ENCODE measurements at places on chromosomes 2 and 18.

DNA sequence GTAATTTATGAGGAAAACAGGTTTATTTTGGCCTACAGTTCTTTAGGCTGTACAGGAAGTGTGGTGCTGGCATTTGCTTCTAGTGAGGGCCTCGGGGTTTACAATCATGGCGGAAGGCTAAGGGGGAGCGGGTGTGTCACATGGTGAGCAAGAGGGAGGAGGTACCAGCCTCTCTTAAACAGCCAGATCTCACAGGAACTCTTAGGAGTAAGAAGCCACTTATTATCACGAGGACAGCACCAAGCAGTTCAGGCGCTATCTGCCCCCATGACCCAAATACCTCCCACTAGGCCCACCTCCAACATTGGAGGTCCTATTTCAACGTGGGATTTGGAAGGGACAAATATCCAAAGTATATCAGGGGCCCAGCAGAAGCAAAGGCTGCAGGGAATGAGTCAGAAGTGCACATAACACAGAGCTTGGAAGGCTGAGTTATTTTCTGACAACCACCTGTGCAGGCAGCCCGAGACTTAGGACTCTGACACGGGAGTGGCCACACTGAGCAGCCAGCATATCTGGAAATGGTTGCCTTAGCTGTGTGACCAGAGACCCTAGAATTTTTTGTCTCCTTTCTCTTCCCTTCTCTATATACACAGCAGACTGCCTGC, 170.9 kb downstream of the PRPF40A start:
- no peak for DNase-seq

DNA sequence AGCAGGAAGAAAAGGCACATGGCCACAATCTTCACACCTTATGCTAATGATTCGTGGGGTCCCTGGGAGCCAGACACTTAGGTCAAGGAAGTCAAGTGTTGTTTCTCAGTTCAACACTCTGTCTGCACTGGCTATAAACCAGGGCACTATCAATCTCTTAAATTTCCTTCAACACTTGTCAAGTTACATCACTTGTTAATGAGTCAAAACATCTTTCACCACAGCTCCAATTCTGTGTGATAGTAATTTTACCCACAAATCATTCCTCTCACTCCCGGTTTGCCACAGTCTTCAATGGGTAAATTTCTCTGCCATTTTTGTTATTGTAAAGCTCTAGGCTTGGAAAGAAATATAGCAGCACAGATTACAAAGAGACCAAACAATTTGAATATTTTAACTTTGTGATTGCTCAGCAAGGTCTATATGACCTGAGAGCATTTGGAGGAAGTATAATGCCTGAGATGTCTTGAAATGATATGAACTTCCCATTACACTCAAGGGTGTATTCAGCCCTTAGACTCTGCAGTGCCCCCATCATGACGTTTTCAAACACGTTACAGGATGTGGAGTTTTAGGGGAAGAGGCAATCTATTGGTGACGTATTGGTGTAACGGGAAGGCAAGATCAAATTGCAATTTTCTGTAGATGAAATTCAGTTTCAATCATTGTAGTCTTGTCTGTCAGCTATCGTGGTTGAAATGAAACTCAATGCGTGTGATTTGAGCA, 78.7 kb downstream of the ICOS start:
- no peak for DNase-seq

DNA sequence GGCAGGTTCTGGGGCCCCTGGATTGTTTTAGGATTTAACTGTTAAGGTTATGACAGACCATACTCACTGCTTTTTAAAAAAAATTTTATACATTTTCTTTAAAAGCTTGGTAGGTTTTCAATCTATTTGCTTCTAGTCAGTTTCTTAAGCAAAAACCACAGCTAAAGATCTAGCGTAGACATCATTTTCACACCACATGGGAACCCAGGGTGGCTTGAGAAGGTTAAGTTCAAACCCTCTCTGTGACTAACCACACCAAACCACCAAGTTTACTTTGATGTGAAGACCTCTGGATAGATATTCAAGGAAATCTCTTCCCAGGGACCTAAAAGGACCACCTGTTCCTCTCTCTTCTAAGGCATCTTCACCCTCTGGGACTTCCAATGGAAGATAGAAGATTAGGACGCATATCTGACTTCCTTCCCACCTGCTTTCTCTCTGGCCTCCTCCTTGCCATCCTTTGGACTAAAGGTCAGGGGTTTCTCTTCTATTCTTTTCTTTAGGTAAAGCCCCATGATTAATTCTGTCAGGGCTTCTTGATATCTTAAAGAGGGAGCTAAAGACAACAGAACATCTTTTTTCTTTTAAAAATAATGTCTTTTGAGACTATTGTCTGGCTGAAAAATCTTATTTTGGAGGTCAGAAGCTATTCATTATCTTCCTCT, 32.3 kb downstream of the FOSL2 start:
- DNase-seq: no peak

DNA sequence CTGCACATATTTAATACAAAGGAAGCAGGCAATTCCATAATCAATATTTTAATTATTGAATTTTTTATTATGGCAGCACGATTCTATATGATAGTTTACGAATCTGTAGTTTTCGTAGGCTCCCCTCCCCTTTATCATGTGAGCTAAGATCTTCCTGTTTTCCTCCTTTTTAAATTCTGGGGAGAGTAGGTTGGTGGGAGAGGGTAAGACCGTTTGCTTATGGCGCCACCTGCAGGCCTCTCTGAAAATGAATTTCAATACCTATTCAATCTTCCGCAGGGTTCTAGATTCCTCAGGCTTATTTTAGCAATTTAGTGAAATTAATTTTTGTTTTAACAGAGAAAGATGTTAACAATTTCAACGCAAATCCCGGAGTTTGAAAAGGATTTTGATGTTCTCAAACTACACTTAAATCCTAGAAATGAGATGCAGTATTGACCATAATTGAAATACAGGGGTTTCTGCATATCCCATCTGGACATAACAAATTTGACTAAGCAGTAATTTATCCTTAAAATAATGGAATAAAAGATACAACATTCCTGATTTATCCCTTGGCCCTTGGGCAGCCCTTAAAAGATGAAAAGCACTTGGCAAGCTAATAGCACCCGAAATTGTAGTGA, 12.8 kb upstream of the GBX2 start:
- peak; percentile 3 for DNase-seq

DNA sequence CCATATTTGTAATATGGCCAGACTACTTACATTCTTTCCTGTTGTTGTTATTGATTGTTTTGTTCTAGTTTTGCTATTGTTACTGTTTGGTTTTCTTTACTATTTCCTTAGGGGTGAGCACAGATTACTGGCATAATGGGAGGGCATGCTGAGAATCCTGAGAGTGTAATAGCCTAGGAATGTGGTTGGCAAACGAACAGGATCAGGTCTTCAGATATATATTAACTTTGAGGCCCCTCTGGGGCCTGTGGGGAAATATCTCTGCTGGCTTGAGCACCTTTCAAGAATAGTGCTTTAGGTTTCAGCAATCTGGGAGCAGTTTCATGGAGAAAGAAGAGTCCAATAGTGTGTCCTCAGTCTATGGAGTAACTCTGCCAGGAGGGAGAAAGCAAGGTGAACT, 144.4 kb downstream of the THSD7B start:
- no peak for DNase-seq

DNA sequence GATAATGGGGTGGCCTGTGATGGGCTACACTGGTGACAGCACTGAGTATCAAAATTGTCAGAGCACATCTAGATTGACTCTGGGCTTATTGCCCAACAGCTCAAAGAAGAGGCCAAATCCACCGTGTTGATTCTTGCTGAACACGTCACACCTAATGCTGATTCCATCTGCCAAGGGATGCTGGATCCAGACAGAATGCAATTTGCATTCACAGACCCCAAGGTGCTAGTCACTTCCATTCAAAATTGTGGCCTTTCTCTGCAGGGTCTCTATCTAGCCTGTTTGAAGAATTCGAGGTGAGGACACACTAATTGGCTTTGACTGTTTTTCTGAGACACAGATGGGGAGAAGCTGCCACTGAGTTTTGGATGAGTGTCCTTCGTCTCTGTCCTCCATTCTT, 13.5 kb upstream of the GPR39 start:
- no peak for DNase-seq

DNA sequence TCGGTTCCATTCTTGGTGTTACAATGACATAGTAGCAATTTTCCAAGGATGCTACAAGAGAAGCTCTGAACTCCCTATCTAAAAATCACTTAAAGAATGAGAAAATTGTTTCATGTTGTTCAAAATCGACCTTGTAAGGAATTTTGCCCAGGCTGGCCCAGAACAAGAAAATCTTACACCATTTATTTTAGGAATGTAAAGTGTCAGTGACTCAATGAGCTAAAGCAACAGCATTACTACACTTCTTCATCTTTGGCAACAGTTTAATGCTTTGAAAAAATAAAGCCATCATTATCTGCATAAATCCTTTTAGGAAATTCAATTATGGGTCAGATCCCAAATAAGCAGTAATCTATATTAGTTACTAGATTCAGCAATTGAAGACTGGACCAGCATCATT, 38.6 kb downstream of the SLC25A12 start:
- DNase-seq: no peak

GRCh38 chr2:18149660-18150246, 271.3 kb downstream of the KCNS3 start:
- no peak for DNase-seq

DNA sequence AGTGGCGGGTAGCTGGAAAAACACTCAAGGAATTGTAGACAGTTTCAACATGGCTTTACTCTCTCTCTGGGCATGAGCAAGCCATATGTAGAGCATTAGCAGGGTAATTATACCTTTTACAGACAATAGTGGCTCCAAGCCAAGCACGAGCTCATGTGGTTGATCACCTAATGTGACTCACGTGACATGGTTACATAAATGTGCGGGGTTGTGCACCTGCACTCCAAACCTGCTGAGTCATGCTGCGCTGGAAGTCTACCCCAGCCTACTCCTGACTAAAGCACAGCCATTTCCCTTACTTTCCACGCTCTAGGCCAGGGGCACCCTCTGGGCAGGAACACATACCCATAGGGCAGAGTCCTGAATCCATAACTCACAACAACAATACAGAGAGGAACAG, 232.8 kb downstream of the MBD5 start:
- DNase-seq: no peak

DNA sequence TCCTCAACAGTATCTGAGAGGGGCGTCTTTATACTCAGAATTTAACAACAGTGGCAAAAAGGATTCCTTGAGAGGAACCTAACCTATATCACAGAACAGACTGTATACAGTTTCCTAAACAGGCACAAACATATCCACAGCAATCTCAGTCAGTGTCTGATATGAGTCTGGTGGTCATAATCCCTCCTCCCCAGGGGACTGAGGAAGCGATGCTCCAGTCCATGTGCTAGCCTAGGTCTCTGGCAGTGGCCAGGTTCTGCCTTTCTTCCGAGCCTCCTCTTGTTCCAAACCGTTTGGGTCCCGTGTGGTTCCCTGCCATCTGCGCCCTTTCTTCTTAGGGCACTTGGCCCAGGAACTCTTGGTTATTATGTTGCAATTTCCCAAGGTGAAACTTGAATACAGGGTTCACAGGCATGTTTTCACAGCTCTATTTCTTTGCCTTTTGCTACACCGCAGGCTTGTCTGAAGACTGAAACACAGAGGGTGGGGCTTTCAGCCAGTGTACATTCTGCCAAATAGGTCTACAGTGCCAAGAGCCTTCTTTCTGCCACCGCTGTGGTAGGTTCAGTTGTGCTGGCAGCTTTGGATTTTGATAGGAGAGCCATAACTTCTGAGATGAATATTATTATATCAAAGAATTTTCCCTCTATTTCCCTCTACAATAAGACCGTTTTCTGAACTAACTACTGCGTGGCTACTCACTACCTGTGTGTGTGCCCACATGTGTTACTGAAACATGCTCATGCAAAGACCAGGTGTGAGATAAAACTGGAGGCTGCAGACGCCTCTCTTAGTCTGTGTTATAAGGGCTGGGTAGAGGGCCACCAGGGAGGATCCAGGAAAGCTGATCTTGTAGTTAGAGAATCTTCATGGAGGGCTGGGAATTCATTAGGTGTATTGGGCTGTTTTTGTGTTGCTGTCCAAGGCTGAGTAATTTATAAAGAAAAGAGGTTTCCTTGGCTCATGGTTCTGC, 75.0 kb upstream of the HAAO start:
- no peak for DNase-seq

- no peak for DNase-seq
Measured at GRCh38 chr2:156340804-156341451, 8.4 kb upstream of the NR4A2 start.

GRCh38 chr2:138779781-138780445, at the start of gene NXPH2:
NXPH2 (minus strand) TSS chr2:138780390; CDS start chr2:138780241, 149 bp downstream.
- DNase-seq: no peak

GRCh38 chr2:29110916-29111535, 4.2 kb upstream of the CLIP4 start:
- DNase-seq: no peak

DNA sequence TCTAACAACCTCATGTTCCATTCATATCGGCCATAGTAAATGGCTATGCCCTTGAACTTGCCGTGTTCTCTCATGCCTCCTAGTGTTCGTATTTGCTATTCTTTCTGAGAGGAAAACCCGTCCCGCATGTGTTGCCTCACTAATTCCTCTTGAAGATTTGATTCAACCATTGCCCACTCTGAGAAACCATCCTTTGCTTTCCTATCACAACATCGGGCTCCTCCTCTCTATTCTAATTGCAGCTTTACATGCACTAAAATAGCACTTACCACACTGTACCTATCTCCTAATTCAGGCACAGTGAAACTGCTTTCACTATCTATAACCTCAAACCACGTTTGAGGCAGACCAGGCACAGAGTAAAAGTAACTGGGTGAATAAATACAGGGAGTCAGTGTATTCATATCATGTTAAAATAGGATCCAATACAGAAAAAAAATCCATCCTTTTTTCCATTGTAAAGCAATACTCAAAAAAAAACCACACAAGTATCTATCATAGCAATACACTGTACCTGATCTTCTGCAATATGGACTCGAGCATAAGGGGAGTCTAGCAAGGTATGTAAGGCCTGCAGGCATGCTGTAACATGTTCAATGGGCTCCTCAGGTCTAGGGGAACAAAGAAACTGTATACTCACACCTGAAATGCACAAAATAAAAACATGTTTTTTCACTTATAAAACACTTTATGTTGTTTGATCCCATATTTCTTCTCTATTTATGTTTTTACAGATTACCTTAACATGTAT, 39.0 kb upstream of the STRN start:
- DNase-seq: no peak

- DNase-seq: no peak
Measured at GRCh38 chr2:179877601-179878364, 16.4 kb upstream of the ZNF385B start.

- DNase-seq: no peak
Measured at GRCh38 chr2:182316950-182317349, 109.9 kb downstream of the PDE1A start.

GRCh38 chr18:25019931-25020330, 332.0 kb downstream of the ZNF521 start:
- no peak for DNase-seq

Measured in NCI-H187 (cell line).